COLO829 (cell line): ENCODE measurements at places on chromosomes 16 and 17.

- peak; percentile 31 for DNase-seq
Measured at GRCh38 chr16:15907863-15908478, 19.6 kb upstream of the CEP20 start.

- DNase-seq: no peak
Measured at GRCh38 chr17:64024215-64024654, 3.8 kb upstream of the ICAM2 start.

- DNase-seq: no peak
Measured at GRCh38 chr16:72645538-72645937, 402.4 kb downstream of the ZFHX3 start.

GRCh38 chr17:2092253-2092652, 37.4 kb downstream of the HIC1 start:
- no peak for DNase-seq

GRCh38 chr17:47916489-47917208, 20.6 kb downstream of the SP2 start:
- no peak for DNase-seq

DNA sequence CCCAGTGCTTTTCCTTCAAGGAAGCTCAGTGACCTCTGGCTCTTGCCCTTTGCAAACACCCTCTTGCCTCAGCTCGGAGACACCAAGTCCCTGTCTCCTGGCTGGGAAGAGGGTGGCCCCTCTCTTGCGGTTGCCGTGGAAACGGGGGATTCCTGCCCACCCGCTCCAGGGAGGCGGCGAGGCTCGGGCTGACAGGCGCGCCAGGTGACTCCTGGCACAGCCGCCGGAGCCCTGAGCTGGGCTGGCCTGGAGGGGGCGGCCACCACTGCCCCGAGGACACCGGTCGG, 71.4 kb downstream of the ABR start:
- no peak for DNase-seq

DNA sequence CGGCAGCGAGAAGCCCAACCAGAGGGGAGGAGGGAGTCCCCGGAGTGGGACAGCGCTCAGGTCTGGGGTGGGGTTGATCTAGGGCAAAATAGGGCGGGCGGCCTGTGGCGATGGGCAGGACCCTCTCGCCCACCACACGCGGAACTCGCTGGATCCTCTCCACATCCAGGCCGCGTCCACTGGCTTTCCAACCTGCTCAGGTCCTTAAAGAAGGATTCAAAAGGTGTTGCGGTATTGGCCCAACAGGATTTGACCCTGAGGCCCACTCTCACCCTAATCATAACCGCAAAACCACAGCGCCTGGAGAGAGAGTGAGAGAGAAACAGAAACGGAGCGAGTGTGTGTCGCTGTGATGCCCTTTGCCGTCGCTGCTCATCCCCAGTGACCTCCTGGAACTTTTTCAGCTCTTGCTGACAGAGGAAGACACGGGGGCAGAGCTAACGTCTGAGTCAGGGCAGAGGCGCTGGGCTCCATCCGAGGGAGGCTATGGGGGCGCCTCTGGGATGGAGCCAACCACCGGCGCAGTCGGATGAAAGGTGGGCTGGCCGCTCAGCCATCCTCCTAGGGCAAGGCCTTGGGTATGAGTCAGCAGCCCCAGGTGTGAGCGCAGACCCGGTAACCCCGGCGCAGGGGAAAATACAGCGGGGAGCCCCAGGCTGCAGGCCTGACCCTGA, 16.7 kb upstream of the OR1F1 start:
- DNase-seq: no peak

DNA sequence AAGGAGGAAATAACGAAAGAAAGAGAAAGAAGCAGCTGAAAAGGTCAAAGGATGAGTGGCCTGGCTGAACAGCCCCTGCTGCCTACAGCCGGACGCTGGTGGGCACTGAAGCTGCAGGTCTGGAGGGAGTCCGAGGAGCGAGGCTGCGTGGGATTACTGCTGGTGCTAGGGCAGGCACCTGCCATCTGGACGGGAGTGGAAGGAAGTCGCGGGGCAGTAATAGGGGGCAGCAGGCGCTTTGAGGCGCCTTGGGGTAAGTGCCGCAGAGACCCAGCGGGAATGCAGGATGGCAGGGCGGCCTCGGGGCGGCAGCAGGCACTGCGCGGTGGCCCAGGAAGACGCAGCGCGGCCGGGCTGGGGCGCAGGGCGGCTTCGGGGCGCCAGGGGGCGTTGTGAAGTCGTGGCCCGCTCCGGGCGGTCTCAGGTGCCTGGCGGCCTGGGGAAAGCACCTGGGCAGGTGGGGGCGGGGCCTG, 303 bp upstream of the SCNN1G start:
- peak; percentile 51 for DNase-seq

DNA sequence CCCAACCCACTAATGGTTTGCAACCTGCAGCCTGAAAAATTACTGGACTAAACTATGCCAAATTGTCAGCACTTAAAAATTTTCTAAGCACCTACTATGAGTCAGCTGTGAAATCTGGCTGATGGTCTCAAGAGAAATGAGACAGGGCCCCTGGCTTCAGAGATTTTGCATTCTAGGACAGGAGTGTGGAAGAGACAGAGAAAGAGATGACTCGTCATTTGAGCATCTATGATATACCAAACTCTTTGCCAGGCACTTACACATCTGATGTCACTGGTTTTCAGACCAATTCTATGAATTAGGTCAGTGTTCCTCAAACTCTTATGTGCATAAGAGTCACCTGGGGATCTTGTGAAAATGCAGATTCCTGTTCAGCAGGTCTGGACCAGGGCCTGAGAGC, 44.4 kb downstream of the CLEC19A start:
- DNase-seq: no peak

GRCh38 chr17:40952661-40953060, 14.1 kb downstream of the KRT39 start:
- DNase-seq: no peak

DNA sequence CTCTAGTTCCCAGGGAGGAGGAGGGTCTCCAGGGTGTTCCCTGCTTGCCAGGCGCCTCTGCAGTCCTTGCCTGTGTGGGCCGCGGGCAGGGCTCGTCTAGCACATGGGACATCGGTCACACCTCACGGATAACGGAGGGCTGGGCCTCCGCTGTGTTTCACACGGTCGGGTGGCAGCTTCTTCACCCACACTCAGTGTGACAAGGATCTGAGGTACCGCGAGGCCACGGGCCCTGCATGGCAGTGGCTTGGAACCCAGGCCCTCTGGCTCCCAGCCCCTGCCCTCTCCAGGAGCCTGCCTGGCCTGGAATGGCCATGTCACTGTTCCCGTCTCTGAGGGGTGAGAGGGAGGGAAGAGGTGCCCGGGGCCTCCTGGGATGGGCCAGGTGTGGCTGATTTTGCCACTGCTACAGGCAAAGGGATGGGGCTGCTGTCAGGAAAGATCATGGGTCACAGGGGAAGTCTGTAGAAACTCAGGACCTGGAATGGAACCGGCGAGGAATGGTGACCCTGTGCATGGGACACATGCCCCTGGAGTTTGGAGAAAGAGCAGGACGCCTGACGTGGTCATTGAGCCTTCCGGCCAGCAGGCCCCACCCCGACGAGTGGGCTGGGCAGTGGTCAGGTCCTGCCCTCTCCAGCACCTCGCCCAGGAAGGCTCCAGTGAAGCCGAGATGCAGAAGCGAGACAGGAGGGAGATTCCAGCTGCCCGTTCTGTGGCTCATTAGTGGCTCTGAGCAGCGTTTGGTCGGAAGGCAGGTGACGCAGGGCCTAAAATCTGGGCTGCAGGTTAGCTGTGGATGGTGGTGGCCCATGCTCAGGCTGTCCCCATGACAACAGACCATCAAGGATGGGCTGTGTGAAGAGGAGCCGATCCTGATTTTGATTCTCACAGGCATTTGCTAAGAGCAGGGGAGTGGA, 76.5 kb upstream of the GSE1 start:
- DNase-seq: no peak

- no peak for DNase-seq
Measured at GRCh38 chr17:65220732-65221131, 83.6 kb downstream of the RGS9 start.

DNA sequence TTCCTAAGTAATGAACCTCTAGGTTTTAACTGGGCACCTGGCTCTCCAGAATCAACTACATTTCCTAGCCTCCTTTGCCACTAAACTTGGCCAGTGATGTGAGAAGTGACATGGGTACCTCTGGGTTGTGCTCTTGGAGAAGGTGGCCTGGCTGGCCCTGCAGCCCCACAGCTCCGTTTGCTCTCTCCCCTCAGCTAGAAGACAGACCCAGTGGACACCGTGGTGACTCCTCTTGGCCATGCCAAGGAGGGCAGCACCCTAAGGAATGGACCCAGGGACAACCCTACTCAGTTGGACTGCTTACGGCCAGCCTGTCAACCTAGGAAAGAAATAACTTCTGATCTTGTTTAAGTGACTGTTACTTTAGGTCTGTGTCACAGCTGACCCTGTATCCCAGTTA, 151.4 kb downstream of the TMEM132E start:
- no peak for DNase-seq

GRCh38 chr16:68740628-68741346, 3.7 kb downstream of the CDH1 start:
- no peak for DNase-seq

DNA sequence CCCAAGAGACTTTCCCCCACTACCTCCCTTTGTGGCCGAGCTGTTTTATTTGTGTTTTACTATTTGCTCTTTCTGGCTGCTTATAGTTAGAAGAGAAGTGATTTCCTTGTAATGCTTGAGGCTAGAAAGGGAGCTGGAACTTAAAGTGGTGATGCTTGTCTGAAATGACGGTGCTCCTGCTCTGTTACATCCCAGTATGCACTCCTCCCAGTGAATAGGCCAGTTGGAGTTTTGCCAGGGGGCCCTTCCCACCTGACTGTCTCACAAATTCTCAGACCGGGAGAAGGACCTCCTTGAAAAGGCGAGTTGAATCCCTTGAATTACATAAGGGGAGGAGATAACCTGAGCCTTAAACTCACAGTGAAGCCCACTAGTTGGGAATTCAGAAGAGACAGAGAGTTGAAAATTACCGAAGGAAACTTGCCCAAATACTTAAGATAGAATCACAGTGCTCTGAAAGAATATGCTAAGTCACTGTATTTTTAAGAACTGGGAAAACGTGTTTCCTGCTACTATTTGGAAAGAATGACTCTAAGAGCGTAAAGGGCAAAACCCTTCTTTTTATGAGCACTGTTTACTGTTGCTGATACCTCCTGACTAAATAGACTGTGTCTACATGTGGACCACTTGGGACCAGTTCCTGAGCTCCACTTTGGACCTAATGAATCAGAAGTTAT, 84.7 kb upstream of the CLEC3A start:
- DNase-seq: no peak

- DNase-seq: no peak
Measured at GRCh38 chr16:50888486-50889261, 146.8 kb downstream of the CYLD start.

DNA sequence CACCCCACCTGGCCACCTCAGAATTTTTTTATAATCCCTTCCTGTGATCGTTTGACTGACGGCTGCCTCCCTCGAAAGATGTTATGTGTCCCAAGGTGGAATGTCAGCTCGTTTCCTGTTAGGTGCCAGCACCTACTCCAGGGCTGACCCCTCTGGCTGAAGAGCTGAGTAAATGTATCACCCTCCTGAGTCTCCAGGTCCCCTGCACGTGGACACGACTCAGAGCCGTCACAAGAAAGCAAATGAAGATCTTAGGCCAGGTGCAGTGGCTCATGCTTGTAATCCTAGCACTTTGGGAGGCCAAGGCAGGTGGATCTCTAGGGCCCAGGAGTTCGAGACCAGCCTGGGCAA, 273.2 kb downstream of the C16orf95 start:
- no peak for DNase-seq

- DNase-seq: no peak
Measured at GRCh38 chr16:85286066-85286831, 174.0 kb upstream of the CIBAR2 start.

- no peak for DNase-seq
Measured at GRCh38 chr17:7888184-7888920, at the start of gene CHD3. Gene CHD3, plus strand, starts transcription at chr17:7888789. Its CDS starts 212 bp downstream, at chr17:7889001.

- DNase-seq: no peak
Measured at GRCh38 chr16:84544031-84544773, 39.7 kb upstream of the MEAK7 start.

- DNase-seq: no peak
Measured at GRCh38 chr16:28202147-28202746, 9.5 kb downstream of the XPO6 start.

GRCh38 chr16:3609895-3610697, 1.3 kb downstream of the SLX4 start:
- no peak for DNase-seq

GRCh38 chr17:1171953-1172352, 7.8 kb downstream of the ABR start:
- DNase-seq: no peak

DNA sequence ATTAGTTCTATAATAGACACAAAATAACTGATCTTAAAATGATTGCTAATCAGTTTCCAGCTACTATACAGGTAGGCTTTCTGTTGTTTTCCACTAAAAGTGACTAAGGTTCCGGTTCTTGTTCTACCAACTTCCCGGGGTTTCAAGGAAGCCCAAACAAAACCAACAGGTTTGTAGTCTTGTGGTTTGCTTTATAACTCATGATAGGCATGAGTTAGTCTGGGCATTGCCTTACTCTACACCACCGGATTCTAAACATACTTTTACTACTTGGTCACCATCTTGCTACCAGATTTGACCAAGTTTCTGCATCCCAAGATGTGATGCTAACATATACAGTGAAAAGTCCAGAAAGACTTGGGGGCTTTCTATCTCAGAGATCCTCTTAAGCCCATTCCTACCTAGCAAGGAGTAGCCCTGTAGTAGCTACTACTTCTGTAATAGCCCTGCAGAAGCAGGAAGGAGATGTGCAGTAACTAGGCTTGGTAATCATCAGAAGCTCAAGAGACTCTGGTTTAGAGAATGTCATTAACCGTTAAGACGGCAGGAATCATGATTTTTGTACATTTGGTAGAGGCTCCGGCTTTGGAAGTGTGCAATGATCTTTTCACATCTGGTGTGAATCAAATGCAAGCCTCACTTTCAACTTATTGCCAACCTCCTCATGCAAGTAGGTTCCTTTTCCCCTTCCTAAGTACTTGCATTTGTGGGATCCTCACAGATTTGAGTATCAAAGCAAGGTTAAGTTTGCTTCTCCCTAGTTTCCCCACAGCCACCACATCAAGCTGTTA, 1.6 kb downstream of the FAM117A start:
- no peak for DNase-seq

DNA sequence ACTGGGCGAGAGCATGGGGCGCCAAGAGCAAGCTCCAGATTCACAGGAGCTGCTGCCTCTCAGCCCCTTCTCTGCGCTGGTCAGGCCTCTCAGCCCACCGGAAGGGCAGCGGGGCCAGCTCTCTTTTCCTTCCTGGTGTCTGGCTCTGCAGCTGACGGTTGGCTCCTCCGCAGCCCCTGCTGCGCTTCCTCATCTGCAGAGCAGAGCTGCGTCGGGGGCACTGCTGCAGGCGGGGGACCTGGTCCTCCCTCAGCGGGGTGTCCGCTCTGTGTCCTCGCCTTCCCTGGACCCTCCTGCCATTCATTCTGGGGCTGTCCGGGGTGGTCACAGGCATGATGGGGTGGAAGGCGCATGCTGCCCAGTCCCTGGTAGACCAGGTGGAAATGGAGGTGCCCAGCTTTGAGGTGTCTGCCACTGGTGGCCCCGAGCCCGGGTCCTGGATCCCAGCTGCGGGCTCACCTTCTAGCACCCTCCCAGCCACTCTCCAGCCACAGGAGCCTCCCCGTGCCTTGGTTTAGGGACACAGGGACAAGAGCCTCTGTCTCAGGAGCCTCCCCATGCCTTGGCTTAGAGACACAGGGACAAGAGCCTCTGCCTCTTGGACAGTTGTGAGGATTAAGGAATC, 84.8 kb downstream of the IRF8 start:
- no peak for DNase-seq

- DNase-seq: peak; percentile 52
Measured at GRCh38 chr17:66255112-66255511, 25.9 kb upstream of the APOH start.
